Progenitor cell of endocrine pancreas (in vitro differentiated cells): ENCODE measurements at places on chromosomes 4 and X.

GRCh38 chrX:150775569-150776350, 82.6 kb downstream of the MTMR1 start:
- no peak for DNase-seq

GRCh38 chrX:48883729-48884128, 13.8 kb downstream of the TIMM17B start:
- DNase-seq, result no peak

DNA sequence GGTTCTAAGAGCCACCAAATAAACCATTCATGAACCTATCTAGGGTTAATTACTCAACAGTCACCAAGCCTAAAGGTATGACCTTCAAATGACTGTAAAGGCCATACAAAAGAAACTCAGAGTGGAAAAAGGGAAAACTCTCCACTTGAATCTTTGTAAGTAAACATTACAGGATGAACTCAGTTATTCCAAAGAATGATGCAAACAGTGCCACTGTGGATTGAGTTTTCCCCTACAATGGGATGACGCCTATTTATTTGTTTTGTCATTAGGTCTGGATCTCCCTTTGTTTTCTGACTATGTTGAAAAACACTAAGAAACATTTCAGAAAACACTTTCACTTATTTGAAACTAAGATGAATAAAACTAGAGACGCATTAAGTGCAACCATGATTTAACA, 12.7 kb downstream of the NUDT6 start:
- no peak for DNase-seq

DNA sequence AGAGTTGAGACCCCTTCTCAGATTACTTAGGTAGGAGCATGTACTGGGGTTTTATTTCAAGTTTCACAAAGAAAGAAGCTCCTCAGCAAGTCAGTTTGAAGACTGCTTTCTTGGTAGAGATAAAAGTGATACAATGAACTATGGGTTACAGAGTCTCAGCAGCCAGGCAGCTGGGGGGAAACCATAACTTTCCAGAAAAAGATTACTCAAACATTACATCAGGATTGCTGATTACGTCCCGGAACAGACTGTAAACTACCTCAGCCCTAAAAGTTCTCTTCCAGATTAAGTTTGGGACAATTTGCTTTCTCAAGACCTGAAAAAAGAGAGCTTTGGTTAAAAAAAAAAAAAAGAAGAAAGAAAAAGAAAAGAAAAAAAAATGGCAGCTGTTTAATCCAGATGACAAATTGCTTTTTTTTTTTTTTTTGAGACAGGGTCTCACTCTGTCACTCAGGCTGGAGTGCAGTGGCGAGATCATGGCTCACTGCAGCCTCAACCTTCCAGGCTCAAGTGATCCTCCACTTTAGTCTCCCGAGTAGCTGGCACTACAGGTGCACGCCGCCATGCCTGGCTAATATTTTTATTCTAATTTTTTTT, 16.6 kb downstream of the SAT1 start:
- DNase-seq, result no peak

GRCh38 chrX:31429915-31430314, 358.1 kb upstream of the FTHL17 start:
- DNase-seq, result no peak

GRCh38 chr4:10276152-10276551, 159.6 kb upstream of the WDR1 start:
- DNase-seq, result no peak
